Activated CD8-positive, alpha-beta memory T cell treated with anti-CD3 and anti-CD28 coated beads for 1 hour (primary cell): ENCODE measurements at places on chromosomes 4 and X.

DNA sequence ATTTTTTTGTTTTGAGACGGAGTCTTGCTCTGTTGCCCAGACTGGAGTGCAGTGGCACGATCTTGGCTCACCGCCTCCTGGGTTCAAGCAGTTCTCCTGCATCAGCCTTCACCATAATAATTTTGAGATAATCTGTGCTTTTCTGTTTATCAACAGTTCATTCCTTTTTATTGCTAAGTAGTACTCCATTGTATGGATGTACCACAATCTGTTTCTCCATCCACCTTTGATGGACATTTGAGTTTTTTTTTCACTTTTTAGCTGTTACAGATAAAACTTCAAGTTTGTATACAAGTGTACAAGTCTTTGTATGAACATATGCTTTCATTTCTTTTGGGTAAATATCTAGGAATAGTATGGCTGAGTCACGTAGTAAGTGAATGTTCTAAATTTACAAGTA lies 9.0 kb downstream of the FUNDC2 start:
- no peak for DNase-seq

DNA sequence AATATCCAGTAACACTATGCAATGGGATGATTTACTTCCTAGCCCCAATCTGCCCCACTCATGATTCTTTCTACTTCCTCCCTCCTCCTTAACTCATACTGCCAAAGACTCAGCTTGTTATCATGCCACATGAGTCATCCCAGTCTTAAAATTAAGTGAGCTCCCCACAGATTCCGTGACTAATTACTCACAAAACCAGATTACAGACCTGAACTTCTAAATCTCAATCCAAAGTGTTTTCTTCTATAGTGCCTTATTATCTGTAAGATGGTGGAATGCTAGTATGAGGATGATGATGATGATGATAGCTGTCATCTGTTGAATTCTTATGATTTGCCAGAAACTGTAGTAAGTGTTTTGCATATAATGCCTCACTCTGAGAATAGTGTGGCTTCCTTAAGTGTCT lies 27.7 kb upstream of the GPC3 start:
- DNase-seq, result no peak

DNA sequence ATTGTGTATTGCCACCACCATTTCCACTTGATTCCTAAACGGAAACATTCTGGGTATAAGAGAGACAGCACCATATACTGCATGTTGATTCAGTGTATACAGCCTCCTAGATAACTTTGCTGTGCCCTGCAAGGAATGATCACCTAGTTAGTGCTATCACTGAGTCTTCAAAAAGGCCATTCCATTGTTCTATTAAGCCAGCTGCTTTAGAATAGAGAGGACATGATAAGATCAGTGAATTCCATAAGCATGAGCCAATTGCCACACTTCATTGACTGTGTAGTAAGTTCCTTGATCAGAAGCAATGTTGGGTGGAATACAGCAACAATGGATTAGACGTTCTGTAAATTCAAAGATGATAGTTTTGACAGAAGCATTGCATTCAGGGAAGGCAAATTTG lies 1047.3 kb downstream of the PCDH18 start:
- no peak for DNase-seq

DNA sequence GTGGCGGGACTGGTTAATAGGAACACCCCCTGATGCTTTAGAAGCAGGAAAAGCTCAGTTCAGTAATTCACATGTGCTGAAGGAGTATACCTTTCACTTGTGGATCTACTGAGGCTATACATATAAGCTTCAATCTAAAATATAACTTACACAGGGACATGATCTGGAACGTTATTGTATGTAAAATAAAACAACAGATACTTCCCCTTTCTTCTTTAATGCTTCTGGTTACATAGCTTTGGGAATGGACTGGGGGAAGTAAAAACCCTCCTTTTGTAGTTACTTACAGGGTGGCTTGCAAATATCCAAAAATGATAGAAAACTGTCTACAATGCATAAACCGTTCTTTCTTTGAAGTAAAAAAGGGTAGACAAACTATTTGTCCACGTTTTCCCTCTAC lies 1.9 kb downstream of the FGG start:
- DNase-seq, result no peak

- no peak for DNase-seq
Observed at GRCh38 chr4:60223208-60223923, 976.8 kb upstream of the ADGRL3 start.

DNA sequence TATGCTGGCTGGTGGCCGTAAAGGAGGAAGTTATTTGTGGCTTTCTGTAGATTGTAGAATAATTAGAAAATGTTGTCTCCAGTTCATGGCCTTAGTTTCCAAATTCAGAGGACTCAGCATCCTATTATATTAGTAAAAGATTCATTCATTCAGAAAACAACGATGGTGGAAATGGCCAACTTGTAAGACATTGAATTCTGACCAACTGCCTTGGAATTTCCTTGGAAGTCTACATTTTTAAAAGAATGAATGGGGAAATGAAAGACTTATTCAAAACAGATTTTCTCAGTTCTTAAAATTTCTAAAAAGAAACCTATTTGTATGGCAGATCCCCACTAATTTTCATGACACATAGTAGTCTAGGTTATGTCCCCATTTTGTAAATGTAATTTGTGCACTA lies 561.5 kb downstream of the ANKRD50 start:
- no peak for DNase-seq

GRCh38 chr4:23959396-23960148 lies 69.7 kb upstream of the PPARGC1A start:
- no peak for DNase-seq

- no peak for DNase-seq
Observed at GRCh38 chr4:142535009-142535408, 311.1 kb downstream of the INPP4B start.

DNA sequence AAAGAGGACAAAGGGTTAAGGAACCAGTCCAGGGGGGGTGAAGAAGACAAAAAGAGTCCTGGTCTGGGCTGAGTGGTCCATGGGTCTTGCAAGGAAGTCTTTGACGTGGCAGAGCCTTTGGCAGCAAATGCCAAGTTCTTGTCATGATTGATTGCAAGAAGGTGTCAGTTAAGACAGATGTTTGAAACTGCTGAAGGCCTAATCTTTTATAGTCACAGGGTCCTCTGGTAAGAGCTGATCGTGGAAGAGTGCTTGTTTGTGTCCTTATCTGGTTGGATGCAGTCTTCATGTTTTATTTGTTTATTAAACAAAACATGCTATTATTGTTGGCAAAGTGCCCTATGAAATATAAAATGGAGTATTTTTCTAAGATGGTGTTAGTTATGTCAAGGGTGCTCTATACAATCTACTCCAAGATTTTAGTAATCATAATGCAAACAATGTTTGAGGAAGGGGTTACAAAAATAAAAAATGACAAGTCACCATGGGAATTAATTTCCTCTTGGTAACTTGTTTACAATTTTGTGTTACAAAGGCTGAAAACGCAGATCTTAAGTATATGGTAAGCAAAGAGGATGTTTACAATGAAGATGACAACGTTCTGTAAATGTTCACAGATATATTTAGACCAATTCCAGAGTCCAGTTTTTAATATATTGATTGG lies 85.9 kb downstream of the MAGED4 start:
- no peak for DNase-seq

- no peak for DNase-seq
Observed at GRCh38 chr4:30903502-30904214, 183.5 kb downstream of the PCDH7 start.

DNA sequence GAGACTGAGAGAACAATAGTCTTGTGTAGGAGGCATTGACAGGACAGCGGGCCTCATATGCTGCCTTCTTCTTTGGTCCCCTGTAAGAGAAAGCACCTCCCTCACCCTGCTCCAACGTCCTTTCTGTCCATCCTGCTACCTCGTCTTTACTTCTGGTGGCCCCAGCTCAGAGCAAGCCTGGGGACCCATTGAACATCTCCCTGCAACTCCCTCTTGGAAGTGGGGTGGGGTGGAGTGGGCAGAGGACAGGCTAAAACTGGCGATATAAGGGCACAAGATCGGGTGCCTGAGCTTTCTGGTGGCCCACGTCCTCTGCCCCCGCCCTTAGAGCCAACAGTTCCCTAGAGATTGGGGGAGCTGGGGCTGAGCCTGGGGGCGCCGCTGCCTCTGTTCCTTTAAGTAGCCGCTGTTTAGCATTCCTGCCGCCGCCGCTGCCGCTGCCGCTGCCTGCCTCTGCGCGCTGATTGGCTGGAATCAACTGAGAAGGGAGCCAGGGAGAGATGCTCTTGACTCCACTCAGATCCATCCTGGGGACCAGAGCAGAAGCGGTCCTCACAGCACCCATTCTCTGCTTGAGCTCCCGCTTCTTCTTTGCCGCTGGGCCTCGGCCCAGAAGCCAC lies at the start of gene DLG3:
Gene DLG3 (plus strand): TSS at position 510 of the 620 bp plus-strand sequence. CDS start 367 bp downstream, outside the sequence.
- DNase-seq, result no peak

DNA sequence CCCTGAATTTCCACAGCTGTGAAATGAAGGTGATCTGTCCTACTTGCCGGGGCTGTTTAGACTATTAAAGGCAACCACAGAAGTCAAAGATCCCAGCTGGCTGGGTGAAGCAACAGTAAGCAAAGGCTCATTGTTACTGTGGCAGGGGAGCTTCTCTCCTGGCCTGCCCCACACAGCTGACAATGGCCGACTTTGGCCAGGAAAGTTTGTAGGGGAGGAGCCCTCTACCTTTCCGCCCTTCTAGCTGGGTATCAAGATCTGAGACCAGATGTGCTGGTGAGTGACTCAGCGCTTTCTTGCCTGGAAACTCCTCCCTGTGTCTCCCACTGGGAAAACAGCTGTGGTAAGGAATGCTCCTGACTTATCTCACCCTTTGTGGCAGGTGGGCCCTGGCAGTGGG lies 21.1 kb downstream of the RASSF6 start:
- DNase-seq, result no peak

DNA sequence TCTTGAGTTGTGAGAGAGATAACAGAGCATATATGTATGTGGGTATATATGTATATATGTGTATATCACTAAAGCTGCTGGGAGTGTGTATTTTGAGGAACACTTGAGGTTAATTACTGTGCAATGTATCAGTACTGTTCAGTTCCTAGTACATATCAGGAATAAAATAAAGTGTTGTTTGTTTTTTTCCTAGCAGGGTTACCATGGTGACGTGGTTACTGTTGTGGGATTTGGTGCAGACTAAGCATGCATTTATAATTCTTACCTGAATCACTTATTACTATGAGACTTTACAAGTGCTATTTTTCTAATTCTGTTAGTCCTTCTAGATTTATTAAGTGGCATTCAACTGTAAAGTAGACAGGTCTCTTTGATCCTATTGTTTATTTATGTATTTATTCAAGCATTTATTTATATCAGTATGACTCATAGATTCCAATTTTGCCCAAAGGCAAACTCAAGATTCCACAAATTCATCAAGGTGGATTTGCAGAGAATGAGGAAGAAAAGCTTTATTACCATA lies 26.9 kb upstream of the BEX4 start:
- no peak for DNase-seq

GRCh38 chr4:6104541-6105130 lies 86.4 kb upstream of the C4orf50 start:
- DNase-seq, result no peak

DNA sequence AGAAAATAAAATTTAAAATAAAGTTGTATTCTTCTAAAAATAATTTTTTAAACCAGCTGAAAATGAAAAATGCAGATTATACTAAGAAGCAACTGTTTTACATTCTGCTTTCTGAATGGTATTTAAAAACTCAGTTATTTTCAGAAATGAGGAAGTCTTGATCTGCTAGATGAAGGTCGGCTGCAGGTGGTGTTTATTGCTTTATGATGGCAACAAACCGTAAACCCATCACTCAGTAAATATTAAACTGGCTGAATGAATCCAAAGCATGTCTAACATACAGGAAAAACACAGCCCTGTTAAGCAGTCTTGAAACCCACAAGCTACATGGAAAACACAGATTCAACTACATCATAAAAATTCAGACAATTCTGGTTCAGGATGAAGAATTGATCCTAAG lies 29.3 kb downstream of the DYNLT3 start:
- no peak for DNase-seq

- no peak for DNase-seq
Observed at GRCh38 chrX:53116101-53116500, 22.2 kb downstream of the KANTR start.

DNA sequence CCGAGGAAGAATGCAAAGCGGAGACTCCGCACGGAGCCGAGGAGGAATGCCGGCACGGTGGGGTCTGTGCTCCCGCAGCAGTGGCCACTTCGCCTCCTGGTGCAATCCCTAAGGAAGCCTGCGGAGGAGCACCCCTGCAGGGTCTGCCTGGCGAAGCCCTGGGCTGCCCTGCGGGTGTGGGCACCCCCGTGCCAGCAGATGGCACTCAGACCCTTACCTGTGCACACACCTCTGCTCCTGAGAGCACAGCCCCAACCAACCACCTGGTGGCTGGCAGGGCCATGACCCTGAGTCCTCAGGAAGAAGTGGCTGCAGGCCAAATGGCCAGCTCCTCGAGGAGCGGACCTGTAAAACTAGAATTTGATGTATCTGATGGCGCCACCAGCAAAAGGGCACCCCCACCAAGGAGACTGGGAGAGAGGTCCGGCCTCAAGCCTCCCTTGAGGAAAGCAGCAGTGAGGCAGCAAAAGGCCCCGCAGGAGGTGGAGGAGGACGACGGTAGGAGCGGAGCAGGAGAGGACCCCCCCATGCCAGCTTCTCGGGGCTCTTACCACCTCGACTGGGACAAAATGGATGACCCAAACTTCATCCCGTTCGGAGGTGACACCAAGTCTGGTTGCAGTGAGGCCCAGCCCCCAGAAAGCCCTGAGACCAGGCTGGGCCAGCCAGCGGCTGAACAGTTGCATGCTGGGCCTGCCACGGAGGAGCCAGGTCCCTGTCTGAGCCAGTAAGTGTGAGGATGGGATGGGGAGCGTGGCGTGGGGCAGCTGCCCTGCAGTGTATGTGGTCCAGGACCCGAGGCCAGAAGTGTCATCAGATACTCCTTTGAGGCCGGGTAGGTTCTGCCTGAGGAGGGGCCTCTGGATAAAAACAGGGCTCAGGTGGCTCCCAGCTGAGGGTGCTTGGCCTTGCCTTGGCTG lies 7.0 kb downstream of the TACC3 start:
- DNase-seq, result no peak

- DNase-seq, result no peak
Observed at GRCh38 chr4:158827543-158827981, 58.7 kb downstream of the FNIP2 start.

DNA sequence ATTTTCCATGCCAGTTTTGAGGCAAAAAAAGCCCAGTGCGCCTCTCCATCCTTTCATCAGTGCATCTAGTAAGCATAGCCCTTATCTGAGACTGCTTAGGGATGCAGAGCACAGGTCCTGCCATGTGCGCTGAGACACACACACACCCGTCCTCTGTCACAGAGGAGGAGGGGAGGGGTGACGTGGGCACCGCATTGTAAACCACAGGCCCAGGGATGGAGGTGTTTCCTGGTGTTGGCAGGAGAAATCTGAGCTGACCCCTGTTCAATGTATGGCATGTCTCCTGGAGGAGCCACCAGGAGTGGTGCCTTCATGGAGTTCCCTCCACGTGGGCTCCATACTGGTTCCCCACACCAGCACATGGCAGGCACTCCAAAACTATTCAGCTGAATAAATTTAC lies 65.8 kb upstream of the HELT start:
- no peak for DNase-seq

DNA sequence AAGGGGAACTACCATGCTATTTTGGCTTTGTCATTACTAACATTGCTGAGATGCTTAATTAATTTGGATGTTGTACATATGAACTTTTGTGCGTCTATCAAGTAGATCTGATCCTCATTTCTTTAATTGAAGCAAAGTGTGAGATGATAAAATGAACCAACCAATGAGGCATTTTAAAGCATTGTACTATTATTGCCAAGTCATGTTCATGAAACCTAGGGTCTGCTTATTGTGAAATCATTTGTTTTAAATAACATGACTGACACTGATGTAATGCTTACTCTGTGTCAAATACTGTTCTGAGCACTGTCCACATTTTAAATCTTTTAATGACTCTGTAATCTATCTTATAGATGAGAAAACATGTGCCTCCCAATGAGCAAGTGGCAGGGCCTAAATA lies 57.7 kb downstream of the C4orf33 start:
- DNase-seq, result no peak
